ENCODE measurements at places on chromosomes 5 and 9. TPM values are rescaled to one million over a fixed set of nuclear protein-coding genes. Genes with fewer than 3 reads are reported as not detected.

The PNPLA7 gene
- 0.60 TPM for total RNA-seq

The LVRN gene
- not detected for total RNA-seq

The OTP gene
- total RNA-seq = not detected

The PPP2R2B gene
- total RNA-seq = 0.03 TPM

The SQSTM1 gene
- total RNA-seq = 1,661 TPM

The OBP2B gene
- total RNA-seq = not detected

The GHR gene
- not detected for total RNA-seq

The BNC2 gene
- total RNA-seq = not detected

The ORM2 gene
- total RNA-seq = not detected

The DRD1 gene
- not detected for total RNA-seq

The SLC12A7 gene
- 134 TPM for total RNA-seq

The MYOT gene
- 0.10 TPM for total RNA-seq

The PRRX2 gene
- total RNA-seq = not detected

The TMEM245 gene
- 17.1 TPM for total RNA-seq

The CAMK2A gene
- not detected for total RNA-seq

The CCT5 gene
- 594 TPM for total RNA-seq

The PFN3 gene
- not detected for total RNA-seq

The CD72 gene
- 0.23 TPM for total RNA-seq

The IFNK gene
- not detected for total RNA-seq
